Stimulated activated CD8-positive, alpha-beta memory T cell treated with anti-CD3 and anti-CD28 coated beads, Interleukin-2, amount 100 ng/mL, for 1 hour (primary cell): ENCODE measurements at places on chromosomes 2 and 18.

- no peak for DNase-seq
These were observed 29.1 kb downstream of the CPO start for GRCh38 chr2:206968134-206969086.

DNA sequence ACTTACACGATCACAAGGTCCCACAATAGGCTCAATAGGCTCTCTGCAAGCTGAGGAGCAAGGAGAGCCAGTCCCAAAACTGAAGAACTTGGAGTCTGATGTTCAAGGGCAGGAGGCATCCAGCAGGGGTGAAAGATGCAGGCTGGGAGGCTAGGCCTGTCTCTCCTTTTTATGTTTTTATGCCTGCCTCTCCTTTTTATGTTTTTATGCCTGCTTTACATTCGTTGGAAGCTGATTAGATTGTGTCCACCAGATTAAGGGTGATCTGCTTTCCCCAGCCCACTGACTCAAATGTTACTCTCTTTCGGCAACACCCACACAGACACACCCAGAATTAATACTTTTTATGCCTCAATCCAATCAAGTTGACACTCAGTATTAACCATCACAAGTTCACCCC, 9.9 kb upstream of the GYPC start:
- DNase-seq: no peak

DNA sequence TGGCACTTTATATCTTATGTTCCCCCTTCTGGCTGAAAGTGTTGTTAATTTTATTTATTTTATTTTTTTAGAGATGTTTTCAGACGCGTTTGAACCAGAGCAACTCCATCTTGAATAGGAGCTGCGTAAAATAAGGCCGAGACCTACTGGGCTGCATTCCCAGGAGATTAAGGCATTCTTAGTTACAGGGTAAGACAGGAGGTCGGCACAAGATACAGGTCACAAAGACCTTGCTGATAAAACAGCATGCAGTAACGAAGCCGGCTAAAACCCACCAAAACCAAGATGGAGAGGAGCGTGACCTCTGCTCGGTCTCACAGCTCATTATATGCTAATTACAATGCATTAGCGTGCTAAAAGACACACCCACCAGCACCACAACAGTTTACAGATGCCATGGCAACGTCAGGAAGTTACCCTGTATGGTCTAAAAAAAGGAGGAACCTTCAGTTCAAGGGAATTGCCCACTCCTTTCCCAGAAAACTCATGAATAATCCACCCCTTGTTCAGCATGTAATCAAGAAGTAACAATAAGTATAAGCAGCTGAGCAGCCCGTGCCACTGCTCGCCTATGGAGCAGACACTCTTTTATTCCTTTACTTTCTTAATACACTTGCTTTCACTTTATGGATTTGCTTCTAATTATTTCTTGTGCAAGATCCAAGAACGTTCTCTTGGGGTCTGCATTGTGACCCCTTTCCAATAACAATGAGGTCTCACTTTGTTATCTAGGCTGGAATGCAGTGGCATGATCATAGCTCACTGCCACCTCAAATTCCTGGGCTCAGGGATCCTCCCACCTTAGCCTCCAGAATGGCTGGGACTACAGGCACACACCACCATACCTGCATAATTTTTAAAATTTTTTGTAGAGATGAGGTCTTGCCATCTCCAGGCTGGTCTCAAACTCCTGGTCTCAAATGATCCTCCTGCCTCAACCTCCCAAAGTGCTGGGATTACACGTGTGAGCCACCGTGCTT, 55.9 kb downstream of the CACNB4 start:
- DNase-seq: no peak

DNA sequence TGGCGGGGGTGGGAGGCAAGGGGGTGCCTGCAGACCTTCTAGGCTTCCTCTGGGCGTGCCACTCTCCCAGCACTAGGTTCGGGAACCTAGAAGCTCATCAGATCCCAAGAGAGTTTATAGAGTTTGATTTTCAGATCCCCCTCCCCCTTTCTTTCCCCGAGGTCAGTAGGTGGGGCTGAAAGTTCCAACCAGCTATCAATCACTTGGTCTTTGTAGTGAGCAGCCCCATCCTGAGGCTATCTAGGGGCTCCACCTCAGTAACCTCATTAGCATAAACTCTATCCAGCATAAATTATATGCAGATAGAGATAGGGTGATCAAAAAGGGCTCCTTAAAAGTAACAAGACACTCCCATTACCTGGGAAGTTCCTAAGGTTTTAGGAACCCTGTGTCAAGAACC, 32.8 kb downstream of the ERLEC1 start:
- no peak for DNase-seq

DNA sequence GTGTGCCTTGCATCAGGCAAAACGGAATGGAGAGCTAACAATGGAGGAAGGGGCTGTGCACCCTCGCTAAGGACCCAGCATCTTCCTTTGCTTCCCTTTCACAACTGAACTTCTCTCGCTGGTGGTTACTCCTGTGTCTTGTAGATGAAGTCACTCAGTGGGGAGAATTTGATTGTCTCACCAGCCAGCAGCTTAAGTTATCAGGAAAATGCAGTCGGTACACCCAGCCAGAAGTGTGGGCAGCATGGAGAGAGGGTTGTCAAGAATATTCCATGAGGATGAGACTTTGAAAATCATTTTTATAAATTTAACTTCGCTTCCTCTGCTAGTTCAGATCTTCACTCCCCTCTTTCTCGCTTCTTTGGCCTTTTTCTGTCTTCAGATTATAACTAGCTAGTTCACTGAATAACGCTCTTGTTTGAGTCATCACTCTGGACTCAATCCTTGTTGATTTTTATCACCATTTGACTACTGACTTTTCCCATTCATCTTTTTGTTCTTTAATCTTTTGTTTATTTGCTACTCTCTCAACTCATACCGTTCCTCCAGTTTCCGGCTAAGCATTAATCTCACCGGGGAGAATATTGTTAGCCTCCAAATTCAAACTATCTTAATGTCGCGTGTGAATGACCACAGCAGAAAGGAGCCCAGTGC, 221.7 kb downstream of the CD226 start:
- no peak for DNase-seq

DNA sequence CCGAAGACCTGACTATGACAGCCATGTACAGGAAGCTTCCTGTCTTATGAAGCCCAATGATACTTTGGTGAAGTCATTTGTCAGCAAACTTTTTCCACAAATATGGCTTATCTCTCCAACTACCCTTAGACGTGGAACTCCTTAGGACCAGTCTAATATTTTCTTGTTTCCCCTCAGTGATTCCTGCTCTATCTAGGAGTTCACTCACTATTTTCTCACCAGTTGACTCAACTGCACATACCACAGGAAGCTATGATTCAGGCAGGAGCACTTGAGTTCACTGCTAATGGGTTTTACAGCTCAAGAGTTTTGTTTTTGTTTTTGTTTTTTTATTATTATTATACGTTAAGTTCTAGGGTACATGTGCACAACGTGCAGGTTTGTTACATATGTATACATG, 109.3 kb downstream of the ANTXR1 start:
- no peak for DNase-seq

DNA sequence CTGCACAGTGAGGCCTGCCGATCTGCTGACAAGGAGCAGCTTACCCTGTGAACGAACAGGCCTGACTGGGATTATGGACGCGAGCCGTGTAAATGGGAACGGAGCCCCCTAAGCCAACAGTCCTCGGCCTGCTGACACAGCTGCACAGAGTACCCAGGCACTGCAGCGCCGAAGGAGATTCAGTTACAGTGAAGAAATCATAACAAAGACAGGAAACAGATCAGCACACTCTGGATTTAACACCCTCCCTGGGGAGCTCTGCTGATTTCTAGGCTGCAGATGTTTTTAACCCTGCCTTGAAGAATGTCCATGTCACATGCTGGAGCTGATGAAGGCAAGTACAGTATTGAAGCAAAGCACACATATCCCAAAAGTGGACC, 43.4 kb downstream of the COLEC12 start:
- DNase-seq: no peak

GRCh38 chr2:208984376-208985090, 439.3 kb upstream of the MAP2 start:
- no peak for DNase-seq

GRCh38 chr2:12731701-12732280, 15.1 kb downstream of the TRIB2 start:
- DNase-seq: no peak

DNA sequence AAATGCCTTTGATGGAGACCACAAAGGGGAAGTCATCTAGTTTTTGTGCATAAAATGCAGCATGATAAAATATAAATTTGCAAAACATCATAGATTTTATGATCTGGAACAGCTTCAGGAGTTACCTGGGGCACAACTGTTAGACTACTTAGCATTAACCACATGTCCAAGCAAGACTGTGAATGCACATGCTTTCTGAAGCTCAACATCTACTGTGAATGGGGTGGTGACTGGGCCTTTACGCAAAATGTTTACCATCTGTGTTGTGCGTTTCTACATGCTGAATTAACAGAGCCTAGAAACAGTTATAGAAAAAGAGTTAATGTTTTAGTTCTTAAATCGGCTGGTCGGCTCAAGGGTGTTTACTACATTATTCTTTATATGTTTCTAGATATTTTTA, 45.5 kb downstream of the KCTD1 start:
- no peak for DNase-seq

GRCh38 chr2:98702127-98702802, 28.7 kb downstream of the MGAT4A start:
- DNase-seq: no peak

DNA sequence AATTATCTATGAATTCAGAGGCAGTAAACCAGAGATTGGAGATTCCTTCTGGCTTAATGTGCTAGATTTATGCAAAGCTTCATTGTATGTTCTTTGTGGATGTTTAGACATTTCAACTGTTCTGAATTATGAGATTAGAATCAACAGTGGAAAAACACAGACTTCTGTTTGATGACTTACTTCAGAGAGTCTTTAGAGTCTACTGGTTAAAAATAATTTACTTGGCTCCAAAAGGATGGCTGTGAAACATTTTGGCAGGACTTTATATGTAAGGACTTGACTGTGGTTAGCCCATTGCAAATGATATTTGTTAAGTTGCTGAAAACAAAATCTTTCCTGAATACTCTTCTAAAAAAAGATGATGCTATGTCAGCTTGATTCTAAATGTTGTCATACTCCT, 25.5 kb upstream of the LRRC30 start:
- no peak for DNase-seq

- no peak for DNase-seq
These were observed 8.0 kb downstream of the SFT2D3 start for GRCh38 chr2:127709336-127709735.

DNA sequence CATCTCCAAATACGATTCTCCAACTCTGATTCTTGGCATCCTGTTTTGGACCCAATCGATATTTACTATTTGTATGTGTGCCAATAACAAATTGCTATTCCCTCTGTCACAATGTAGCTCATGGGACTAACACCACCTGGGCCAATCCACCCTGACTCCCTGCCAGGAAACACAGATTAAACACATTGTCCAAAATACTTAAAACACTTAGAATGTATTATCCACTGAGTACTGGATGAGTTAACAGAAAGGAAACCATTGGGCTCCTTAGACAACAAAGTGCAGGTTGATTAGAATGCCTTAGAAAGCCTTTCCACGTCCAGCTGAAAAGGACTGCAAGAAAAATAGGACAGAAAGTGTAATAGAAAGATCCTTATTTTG, 79.4 kb upstream of the ARHGAP28 start:
- DNase-seq: no peak

GRCh38 chr18:54119524-54120019, 104.9 kb downstream of the MBD2 start:
- DNase-seq: no peak

- DNase-seq: no peak
These were observed 4.5 kb downstream of the SUCLG1 start for GRCh38 chr2:84454581-84454980.

GRCh38 chr2:149799013-149799705, 211.6 kb upstream of the MMADHC start:
- DNase-seq: no peak

- no peak for DNase-seq
These were observed 108.7 kb downstream of the EN1 start for GRCh38 chr2:118738524-118739308.

DNA sequence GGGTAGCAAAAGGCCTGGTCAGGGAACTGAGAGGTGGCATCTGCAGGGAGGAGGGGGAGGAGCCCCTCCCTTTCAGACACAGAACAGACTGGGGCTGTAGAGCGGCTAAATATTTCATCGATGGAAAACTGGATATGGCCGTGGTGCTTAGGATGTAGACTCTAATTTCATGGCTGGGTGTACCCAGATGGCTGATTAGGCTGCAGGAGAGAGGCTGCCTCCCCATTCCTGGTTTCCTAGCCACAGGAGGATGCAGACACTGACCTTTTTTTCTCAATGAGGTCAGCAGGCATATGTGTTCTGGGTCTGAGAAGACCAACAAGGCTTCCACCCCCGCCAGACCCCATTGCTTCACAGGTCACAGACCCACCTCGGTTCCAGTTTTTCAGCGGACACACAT, 79.3 kb upstream of the STPG4 start:
- DNase-seq: no peak

GRCh38 chr2:235996419-235996818, 171.8 kb downstream of the GBX2 start:
- no peak for DNase-seq

GRCh38 chr2:182186132-182186735, 200.6 kb downstream of the PPP1R1C start:
- DNase-seq: no peak

DNA sequence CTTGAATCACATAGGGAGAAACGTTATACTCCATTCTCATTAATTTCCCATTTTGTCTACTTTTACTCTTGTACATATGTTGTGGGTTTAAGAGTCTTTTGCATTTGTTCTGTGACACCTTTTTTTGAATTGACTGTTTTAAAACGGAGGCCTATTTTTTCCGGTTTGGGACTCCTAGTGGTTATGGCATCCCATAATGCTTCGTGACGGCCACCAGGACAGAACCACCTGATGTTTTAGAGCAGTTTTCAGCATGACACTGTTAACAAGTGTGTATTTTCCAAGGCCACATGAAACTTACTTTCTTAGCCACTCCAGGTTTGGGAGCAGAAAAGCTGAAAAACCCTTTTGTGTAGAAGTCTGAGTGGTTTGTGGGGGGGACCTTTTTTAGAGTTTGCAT, 8.4 kb downstream of the SOX11 start:
- no peak for DNase-seq

- DNase-seq: no peak
These were observed 48.2 kb upstream of the SP3 start for GRCh38 chr2:174013315-174013751.

- no peak for DNase-seq
These were observed 33.4 kb upstream of the SLC9A2 start for GRCh38 chr2:102585847-102586404.

DNA sequence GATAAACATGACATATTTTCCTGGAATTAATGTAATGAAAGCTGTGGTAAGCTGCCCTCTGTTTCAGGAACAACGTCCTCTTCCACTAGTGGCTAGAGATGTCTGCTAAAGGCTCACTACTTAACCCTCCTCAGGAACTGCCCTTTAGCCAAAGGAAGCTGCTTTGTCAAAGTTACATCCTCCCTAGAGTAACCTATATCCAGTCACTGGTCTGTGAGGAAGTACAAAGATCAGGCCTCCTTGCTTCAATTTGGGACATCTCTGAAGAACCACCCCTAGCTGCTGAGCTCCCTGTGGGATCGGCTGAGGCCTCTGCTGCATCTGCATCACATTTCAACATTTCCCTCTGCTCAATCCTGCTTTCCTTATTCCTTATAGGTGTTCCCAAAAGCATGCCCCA, 107.8 kb downstream of the PRELID3A start:
- no peak for DNase-seq
